IMR-90 (cell line): ENCODE measurements at places on chromosomes 13 and 19.
A peak's percentile ranks its signal among the peaks of the same experiment; 100 is the strongest.

DNA sequence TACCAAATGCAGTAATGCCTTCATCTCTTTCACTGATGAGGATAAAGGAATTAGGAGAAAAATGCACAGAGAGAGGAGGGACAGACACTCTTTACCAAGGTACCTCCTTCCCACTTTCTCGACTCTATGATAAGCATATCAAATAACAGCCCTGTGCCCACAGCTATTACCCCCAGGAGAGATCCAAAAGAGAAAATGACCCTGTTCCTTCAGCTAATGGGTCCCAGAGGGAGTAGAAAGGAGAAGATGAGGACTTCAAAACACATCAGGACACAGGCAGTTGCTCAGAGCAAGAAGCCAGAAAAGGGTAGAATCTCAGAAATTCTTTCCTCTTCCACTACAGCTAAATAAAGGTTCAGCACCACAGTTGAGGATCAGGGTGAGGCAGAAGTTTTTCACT is 80.6 kb downstream of the ABCC4 start:
- H3K4me3 ChIP-seq, result no peak overlapping the region
- H3K27me3 ChIP-seq, result no peaks in the 10 kb centered on the region
- no peak for DNase-seq
- peaks cover 4% of the 10 kb centered on the region; the same call in 1 of the 2 replicates for H3K4me1 ChIP-seq
- no peak overlapping the region for H3K27ac ChIP-seq
- H3K36me3 ChIP-seq, result peaks cover 8% of the 10 kb centered on the region

- DNase-seq, result no peak
- H3K27me3 ChIP-seq, result no peaks in the 10 kb centered on the region
- peaks cover 59% of the 10 kb centered on the region for H3K4me1 ChIP-seq
- peak overlapping the region; percentile 96 for H3K27ac ChIP-seq
Measured at GRCh38 chr19:38663957-38664502, 16.6 kb downstream of the ACTN4 start.

- no peaks in the 10 kb centered on the region; the same call in 1 of the 2 replicates for H3K36me3 ChIP-seq
- H3K27me3 ChIP-seq, result no peaks in the 10 kb centered on the region
- H3K4me3 ChIP-seq, result peak overlapping the region; percentile 94
- 0 out of 2 replicates have a peak, but pooled peaks cover 2% of the 10 kb centered on the region for H3K4me1 ChIP-seq
- peak overlapping the region; percentile 44 for H3K27ac ChIP-seq
- peak; percentile 84 for DNase-seq
Measured at GRCh38 chr19:9309974-9310446, 372 bp upstream of the ZNF699 start.

DNA sequence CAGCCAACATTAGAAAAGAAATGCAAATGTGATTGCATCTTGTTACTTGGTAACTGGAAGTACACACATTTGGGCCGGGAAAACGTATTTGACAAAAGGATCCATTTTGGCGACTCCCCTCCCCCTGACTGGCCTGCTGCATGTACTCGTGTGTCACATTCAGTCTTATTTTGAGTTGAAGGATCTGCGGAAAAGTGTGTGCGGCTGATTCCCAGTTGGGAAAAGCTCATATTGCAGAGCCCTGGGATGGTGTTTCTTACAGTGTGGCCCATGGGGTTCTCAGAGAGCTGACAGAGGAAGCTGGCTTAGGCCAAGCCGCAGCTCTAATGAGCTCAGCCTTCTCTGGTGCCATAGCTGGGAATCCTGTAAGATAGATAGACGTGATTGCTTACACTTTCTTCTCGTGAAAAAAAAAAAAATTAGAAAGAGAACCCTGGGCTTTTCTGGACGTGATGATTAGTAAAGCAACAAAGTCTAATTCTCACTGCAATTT is 170.3 kb upstream of the ARGLU1 start:
- H3K27me3 ChIP-seq, result no peaks in the 10 kb centered on the region
- DNase-seq, result no peak
- H3K27ac ChIP-seq, result no peak overlapping the region
- no peaks in the 10 kb centered on the region for H3K36me3 ChIP-seq

DNA sequence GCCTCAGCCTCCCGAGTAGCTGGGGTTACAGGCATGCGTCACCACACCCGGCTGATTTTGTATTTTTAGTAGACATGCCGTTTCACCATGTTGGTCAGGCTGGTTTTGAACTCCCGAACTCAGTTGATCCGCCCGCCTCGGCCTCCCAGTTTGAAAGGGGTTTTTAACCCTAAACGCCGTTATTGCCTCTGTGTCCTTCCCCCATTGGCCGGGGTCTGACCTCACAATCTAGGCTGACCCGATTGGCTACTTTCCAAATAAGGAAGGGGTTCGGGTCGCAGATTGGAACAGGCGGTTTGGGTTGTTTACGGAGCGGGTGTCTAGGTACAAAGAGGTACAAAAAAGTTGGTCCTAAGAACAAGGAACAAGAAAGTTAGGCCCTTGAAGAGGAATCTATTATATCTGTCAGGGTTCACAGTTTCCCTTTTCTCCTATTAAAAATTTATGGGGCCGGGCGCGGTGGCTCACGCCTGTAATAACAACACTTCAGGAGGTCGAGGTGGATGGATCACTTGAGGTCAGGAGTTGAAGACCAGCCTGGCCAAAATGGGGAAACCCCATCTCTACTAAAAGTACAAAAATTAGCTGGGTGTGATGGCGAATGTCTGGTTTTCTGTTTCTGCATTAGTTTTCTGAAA is 1.0 kb downstream of the ZNF253 start:
- no peaks in the 10 kb centered on the region for H3K4me1 ChIP-seq
- H3K27me3 ChIP-seq, result no peaks in the 10 kb centered on the region
- peak overlapping the region; percentile 84 for H3K27ac ChIP-seq
- H3K4me3 ChIP-seq, result peak overlapping the region; percentile 90
- peaks cover 4% of the 10 kb centered on the region; the same call in 1 of the 2 replicates for H3K36me3 ChIP-seq

DNA sequence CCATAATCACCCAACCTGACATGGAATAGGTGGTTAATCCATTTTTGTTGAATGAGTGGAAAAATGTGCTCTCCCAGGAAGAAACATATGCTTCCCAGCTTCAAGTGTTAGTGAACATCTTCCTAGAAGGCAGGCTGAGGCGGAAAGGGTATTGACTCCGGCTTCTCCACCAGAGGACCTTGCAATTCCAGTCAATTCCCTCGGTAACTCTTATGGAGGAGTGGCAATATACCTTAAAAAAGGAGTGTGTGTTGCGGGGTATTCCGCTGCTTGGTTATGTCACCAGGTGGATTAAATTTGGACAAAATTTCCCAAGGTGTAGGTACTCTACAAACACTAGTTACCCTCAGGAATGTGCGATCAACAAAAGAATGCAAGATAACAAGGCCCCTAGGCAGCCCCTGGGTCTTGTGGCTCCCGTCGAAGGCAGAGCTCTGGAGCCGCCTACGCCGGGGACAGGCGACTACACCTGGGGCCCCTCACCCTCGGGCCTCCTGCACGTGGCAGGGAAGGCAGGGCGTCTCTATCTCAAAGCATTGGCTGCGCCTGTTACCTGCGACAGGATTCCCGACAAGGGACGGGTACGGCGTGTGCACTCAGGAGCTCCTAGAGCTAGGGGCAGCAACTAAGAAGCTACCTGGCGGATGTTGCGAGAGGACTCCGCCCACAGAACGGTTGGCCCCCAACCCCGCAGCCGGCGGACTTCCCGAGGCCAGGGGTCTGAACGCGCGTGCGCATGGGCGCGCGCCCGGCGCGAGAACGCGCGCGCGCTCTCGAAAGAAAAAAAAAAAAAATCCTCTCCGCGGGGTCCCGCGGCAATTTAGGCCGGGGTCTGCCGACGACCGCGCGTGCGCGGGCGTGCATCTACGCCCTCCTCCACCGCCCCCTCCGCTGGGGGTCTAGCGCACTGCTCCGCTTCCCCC is at the start of gene WDR87:
Gene WDR87, minus strand, starts transcription at position 649 of the 923 bp plus-strand sequence. CDS start 8,355 bp downstream, outside the sequence.
- no peaks in the 10 kb centered on the region for H3K27me3 ChIP-seq
- no peaks in the 10 kb centered on the region for H3K36me3 ChIP-seq
- H3K4me3 ChIP-seq, result peak within 1 kb of the TSS; percentile 84
- peaks cover 5% of the 10 kb centered on the region; the same call in 1 of the 2 replicates for H3K4me1 ChIP-seq

- no peak for DNase-seq
- H3K36me3 ChIP-seq, result no peaks in the 10 kb centered on the region
- H3K4me3 ChIP-seq, result no peak overlapping the region
- H3K27me3 ChIP-seq, result peaks cover 19% of the 10 kb centered on the region
Measured at GRCh38 chr13:95541308-95541707, 11.2 kb upstream of the CLDN10 start.
